ENCODE measurements at places on chromosomes 2 and 18.

DNA sequence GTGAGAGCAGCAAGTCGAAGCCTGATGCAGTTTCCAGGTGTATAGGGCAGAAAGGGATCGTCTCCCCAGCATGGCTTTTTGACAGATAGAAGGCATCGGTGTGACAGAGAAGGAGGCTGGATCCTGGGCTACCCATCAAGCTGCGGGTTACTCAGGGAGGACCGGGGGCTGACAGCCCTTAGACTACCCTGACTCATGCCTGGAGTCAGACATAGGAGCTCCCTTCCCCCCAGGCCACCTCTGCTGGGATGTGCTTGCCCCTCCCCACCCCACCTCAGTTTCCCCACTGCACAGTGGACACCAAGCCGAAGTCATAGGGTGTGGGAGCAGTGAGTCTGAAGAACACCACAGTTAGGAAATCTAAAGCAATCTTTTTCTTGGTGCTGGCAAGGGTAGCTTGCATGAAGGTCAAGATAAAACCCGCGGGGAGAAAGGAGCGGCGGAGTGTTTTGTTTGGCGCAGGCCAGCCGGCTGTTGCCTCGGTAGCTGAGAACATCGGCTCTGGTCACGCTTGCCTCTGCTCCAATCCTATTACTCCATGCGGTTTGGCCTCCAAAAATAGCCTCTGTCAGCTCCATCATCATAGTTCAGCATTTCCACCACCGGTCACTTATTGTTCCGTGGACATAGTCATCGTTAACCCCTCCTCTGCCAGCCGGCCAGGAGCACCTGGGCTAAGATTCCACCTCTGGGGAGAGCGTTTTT is 169.2 kb upstream of the GLI2 start:
- DNase-seq: no peak

GRCh38 chr18:13791181-13791580 is 32.8 kb upstream of the MC5R start:
- DNase-seq: no peak

GRCh38 chr2:121890041-121890440 is 134.6 kb downstream of the TSN start:
- DNase-seq: no peak

DNA sequence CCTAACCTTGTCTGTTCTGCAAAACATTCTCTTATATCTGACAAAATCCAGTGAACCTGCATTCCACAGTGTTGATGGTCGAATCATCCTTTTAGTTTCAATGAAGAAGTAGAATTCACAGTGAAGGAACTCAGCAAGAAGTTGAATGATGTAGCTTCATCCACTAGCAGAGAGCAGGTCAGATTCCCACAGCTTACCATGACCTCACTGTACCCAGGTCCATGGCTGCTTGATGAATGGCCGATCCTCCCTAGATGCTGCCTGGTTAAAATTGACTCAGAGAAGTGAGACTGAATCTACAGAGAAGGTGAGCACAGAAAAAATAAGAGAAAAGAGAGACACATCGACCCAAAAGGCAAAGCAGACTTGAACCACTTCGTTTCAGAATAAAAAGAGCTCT is 906.0 kb upstream of the CHAC2 start:
- DNase-seq: no peak

- no peak for DNase-seq
Observed at GRCh38 chr2:199441759-199442158, 16.0 kb downstream of the SATB2 start.

DNA sequence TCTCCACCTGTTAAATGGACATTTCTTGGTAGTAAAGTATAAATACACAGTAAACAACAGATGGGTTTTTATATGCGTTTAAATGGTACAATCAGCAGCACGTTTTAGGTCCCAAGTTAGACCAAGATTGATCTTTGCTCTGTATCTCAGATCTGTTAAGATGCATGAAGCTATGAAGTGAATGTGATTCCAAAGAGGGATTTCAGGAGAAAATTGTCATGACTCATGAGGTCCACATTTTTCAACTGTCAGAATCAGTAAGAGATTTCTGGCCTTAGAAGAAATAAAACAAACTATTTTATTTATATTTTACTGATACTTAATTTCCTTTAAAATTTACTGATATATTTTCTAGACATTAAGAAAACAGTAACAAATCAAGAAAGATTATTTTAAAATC is 142.7 kb downstream of the EML6 start:
- no peak for DNase-seq

DNA sequence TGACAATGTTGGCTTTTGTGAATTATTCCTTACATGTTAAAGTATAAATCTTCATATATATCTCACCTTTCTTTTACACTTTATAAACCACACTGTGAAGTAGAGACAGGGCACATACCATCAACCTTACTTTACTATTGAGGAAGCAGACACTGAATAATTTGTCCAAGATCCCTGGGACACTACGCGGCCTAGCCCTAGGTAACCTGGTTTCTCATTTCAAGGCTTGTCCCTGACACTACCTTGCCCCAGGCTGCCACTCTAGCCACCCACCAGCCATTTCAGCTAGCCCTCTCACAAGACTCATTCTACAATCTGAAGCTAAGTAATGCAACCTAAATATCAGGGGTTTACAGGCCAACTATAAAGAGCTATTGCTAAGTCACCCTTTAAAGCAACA is 26.7 kb downstream of the CCDC93 start:
- no peak for DNase-seq

GRCh38 chr18:36655074-36655473 is 173.7 kb downstream of the TPGS2 start:
- no peak for DNase-seq

DNA sequence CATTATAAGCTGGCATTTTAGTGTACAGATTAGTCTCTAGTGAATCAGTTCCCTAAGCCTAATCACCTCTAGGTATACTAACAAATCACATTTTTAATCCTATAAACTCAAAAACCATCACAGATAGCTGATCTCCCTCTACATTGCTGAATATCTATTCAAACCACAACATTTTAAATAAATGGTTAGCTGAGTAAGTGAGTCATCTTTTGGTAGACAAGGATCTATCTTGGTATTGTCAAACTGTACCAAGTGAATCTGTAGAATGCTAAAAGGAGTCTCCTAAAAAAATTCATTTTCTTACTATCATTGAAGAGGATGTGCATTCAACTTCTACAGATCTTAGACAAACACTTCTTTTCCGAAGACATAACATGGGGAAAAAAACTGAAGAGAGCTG is 40.7 kb downstream of the INO80D start:
- no peak for DNase-seq

GRCh38 chr2:232723027-232723426 is 25.9 kb downstream of the GIGYF2 start:
- no peak for DNase-seq

DNA sequence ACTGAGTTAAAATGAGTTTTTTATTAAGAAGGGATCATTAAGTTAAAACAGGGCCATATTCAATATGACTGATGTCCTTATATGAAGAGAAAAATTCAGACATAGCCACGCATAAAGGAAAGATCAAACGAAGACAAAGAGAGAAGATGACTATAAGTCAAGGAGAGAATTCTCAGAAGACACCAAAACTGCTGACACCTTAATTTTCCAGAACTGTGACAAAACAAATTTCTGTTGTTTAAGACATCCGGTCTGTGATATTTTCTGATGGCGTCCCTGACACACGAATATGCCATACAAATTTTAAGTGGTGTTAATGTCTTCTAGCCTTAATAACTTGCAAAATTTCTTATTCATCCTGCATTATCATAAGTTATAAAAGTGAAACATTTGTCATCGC is 1325.2 kb upstream of the DDX18 start:
- DNase-seq: no peak

DNA sequence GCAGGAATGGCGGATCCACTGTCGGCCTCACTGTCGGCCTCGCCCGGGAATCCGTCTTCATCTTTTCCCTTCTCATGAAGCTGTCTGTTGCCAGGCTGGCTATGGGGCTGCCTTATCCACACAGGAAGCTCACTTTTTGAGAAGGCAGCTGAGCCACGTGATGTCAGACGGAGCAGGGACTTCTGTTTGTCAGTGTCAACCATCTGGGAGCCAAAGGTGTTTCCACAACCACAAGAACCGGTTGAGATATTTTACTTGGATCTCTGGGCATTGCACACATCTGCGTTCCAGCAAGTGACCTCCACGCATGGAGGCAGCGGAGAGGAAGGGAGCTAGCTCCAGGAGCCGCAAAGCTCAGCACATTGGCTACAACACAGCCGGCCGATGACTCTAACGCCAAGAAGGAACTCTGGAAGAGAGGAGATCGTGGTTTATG is 27.4 kb upstream of the TAF1B start:
- DNase-seq: no peak

GRCh38 chr2:236136538-236136937 is 31.6 kb downstream of the GBX2 start:
- DNase-seq: no peak

GRCh38 chr2:4247791-4248190 is 544.4 kb downstream of the DCDC2C start:
- DNase-seq: no peak

DNA sequence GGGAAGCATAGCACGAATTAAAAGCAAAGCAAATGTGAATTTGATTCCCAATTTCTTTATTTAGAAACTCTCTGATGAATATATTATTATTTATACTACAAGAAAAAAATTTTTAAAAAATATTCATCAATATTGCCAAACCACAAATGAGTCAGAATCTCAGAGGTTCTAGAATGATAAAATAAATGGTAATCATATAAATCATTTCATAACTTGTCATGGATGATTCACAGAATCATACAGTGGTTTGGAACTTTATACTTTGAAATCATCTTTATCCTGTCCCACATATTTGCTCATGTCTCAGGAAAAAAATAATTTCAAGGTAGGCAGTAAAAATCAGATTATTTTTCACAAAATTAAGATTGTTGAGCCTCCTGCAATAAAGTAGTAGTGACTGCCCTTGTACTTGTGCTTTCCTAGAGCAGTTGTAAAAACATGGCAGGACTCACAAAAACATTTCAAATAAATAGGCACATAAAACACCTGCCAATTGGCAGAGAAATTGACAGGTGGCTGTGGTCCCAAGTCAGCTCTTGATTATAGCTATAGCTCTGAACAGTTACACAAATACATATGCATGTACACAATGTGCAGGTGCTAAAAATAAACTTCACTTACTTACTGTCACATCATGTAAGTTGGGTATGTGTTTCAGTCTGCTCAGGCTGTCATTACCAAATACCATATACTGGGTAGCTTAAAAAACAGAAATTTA is 273.9 kb upstream of the SESTD1 start:
- DNase-seq: no peak

DNA sequence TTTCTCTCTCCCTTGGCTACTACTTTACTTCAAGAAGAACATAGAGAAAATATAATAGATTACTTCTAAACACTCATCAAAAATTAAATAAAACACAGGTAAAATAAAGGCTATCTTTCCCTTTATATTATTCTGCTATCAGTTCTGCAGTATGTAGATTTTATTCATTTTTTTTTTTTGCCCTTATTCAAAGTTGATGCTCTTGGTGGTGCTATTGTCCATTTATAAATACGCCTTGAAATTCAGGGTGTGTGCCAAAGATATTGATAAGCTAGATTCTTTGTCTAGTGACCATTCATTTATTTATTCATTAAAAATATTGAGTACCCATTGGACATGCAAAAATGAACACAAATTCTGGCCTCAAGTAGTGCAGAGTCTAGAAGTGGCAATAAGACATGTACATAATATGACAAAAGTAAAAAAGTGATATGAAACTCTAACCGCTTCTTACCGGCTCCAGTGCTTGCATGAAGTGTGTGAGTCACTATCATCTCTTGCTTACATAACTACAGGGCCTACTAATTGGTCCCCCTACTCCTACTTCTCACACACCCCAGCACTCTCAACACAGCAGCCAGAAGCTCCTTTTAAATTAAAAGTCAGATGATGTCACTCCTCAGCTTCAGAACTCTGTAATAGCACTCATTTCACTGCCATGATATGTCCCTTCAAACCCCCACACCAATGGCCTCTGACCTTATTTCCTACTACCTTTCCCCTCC is 208.3 kb upstream of the FANCL start:
- no peak for DNase-seq

- no peak for DNase-seq
Observed at GRCh38 chr18:394262-394986, 106.1 kb downstream of the COLEC12 start.

DNA sequence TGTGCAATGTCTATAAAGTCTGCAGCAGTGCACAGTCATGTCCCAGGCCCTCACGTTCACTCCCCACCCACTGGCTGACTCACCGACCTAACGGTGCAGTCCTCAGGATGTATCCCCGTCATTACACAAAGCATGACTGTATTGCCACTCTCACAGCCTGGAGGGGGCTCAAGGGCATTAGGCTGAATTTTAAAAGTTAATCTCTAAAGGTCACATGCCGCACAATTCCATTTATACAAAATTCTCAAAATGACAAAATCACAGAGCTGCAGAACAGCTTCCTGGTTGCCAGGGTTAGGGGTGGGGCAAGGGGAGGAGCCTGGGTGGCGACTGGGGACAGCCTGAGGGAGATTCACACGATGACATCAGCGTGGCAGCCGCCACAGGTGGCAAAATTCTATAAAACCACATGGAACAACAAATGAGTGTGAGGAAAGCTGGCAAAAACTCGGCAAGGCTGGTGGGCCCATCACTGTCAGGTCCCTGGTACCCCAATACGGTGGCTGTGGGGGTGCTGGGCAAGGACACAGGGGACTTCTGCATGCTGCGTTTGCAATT is 97.6 kb downstream of the NDUFA10 start:
- DNase-seq: no peak

GRCh38 chr18:80067897-80068296 is 33.7 kb downstream of the RBFA start:
- DNase-seq: no peak

DNA sequence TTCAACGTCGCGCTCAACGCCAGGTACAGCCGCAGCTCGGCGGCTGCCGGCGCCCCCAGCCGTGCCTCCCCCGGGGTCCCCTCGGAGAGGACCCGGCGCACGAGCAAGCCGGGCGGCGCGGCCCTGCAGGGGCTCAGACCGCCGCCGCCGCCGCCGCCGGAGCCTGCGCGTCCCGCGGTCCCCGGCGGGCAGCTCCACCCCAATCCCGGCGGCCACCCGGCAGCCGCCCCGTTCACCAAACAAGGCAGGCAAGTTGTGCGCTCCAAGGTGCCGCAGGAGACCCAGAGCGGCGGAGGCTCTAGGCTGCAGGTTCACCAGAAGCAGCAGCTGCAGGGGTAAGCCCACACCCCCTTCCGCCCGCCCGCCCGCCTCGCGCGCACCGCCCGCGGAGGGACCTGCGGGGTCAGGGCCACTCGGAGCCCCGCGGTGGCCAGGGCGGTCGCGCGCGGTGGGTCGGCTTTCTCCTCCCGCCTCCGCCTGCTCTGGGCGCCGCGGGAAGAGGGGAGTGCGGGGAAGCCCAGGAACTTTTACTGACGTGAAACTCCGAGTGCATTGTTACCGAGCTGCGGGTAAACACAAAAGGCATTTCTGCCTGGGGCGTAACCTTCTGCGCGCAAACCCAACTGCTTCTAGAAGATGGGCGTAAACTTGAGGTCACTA is 861 bp downstream of the LTBP1 start:
- DNase-seq: no peak

GRCh38 chr18:45689396-45689795 is 34.6 kb upstream of the SLC14A1 start:
- no peak for DNase-seq

- no peak for DNase-seq
Observed at GRCh38 chr2:143262389-143262788, 133.2 kb downstream of the ARHGAP15 start.

- no peak for DNase-seq
Observed at GRCh38 chr2:218698885-218699284, 11.8 kb upstream of the TTLL4 start.

Measured in stimulated activated CD8-positive, alpha-beta memory T cell treated with anti-CD3 and anti-CD28 coated beads, Interleukin-2, amount 100 ng/mL, for 1 hour (primary cell).